GM13977 (cell line): ENCODE measurements at places on chromosomes 1 and 21.

- DNase-seq, result no peak
Observed at GRCh38 chr1:26689504-26689903, 6.3 kb upstream of the ARID1A start.

DNA sequence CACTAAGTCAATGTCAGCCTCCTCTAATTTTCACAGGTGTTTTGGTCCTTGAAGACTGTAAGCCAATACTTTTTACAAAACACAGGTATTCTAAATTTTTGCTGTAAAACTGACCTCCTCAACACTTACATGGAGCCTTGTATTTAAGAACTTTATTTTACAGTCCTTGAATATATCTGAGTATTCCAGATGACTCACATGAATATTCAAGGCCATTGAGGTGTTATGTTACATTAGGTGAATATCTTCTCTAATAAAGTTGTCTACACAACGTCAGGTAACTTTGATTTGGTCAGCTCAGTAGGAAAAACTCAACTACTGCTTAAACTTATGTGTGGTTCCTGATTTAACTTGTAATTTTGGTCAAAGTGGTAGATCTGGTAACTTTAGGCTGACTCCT, 254.2 kb downstream of the OLFM3 start:
- no peak for DNase-seq

GRCh38 chr1:109846162-109846561, 64.5 kb upstream of the CSF1 start:
- no peak for DNase-seq

DNA sequence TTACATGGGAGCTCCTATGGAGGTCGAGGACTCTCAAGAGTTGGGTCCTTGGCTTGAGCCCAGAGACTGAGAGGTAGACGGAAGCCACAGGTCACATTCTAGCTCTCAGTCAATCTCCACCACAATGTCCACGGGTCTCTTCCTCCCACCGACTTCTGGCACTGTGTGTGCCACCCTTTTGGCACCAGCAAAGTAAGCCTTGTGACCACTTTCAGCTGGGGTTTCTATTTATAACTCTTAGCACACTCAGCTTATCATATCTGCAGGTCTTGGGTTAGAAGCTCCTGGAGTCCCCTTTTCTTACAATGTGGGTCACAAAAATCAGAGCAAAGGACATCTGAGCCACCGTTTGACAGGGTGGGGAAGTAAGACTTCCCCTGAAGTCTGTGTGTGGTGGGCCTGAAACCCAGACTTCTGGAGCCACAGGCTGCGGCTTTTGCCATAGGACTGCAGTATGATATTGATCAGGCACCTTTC, 28.3 kb downstream of the NCMAP start:
- no peak for DNase-seq

- no peak for DNase-seq
Observed at GRCh38 chr1:3924186-3924824, 24.2 kb upstream of the C1orf174 start.

GRCh38 chr1:209074575-209075250, 508.8 kb upstream of the CAMK1G start:
- DNase-seq, result no peak

- DNase-seq, result no peak
Observed at GRCh38 chr1:59939393-59939792, 12.8 kb upstream of the CYP2J2 start.

GRCh38 chr1:91806769-91807700, 78.9 kb downstream of the TGFBR3 start:
- no peak for DNase-seq

- no peak for DNase-seq
Observed at GRCh38 chr1:27427816-27428315, 35.4 kb downstream of the GPR3 start.

DNA sequence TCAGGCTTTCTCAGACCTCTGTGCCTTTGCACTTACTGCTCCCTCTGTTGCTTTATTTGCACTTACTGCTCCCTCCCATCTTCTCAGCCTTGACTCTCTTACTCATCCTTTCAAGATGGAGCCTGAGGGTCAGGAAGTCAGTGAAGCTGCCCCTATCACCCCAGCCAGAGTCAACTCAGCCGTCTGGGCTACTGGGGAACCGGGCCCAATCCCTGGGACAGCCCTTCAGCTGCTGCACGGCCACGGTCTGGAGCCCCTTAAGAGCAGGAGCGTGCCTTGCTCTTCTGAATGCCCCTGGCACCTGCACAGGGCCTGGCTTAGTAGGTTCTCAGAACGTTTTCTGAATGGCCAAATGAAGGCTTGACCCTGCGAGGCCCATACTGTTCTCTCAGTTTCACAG, 244.4 kb downstream of the FOXD2 start:
- DNase-seq, result no peak

DNA sequence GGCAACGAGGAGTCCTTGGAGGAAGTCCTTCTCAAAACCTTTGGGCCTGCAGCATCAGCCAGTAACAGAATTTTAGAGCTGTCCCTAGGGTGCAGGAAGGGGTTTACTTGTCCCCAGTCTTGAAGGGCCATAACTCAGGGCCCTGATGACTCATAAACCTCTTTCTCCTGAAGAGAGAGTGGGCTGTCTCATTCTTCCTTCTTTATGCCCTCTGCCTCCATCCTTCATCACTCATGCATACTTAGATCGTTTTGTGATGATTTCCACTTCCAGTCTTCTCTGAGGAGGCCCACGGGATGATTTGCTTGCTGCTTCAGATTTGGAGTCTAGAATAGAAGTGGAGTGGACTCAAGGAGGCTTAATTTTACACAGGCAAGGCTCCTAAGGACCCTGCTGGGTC, 60.2 kb downstream of the NDUFS5 start:
- peak; percentile 15 for DNase-seq

DNA sequence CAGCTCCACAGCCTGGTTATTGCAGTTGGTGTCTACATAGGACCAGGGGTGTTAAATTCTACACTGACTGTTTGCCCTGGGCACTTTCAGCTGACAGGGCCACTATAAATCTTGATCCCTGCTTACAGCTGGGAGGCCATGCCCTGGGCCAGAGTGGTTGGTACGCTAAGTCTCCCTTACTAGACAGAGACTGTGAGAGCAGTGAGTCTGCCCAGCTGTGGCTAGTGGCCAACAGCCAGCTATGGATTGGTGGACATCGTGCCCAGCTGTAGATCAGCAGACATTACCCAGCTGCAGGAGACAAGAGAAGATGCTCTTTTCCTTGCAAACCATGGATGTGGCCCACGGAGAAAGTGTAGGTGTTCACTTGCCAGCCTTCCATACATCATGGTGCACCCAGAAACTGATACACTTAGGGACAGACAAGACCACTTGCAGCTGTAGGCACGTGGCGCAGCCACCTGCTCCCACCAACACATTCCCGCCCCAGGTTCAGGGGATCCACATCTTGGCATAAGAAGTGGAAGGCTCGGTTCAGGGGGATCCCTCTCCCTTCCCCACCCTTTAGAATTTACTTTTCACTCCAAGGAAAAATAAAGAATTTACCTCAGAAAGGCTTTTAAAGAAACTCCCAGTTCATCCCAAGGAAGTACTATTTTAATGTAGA, 16.4 kb upstream of the PAX7 start:
- no peak for DNase-seq

DNA sequence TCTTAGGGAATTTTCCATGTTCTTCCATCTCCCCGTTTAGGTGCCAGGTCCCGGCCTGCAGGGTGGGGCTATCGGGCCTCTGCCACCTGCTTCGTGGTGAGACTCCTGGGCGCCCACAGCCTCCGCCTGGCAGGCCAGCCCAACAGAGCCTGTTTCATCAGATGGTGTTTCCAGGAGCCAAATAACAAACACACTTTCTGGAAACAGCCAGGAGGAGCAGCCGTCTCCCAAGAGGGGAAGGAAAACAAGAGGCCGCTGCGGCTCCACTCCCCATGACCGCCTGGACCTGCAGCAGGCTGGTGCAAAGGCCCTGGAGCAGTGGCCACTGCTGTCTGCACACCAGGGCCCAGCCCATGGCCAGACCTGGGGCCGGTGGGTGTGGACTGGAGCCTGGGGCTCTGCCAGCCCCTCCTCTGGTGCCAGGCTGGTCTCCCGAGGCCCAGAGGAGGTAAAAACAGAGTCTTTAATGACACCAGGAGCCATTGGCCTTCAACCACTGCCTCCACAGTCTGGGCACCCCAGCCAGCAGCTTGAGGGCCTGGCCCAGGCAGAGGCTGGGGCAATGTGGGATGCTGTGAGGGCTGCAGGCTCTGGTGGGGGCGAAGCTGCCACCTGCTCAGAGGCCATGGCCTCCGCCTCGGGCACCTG, 55.0 kb downstream of the SLX9 start:
- no peak for DNase-seq

- DNase-seq, result no peak
Observed at GRCh38 chr1:29946057-29946456, 709.7 kb downstream of the PTPRU start.

GRCh38 chr1:167522246-167522645, 3.9 kb upstream of the CD247 start:
- no peak for DNase-seq
